ENCODE measurements at places on chromosomes 2 and 18. TPM values are rescaled to one million over a fixed set of nuclear protein-coding genes. Genes with fewer than 3 reads are reported as not detected.

Gene IL36A
- total RNA-seq = not detected

Gene CENPA
- 0.51 TPM for total RNA-seq

Gene HK2
- 4.1 TPM for total RNA-seq

Gene DCDC2C
- not detected for total RNA-seq

Gene CFAP221
- total RNA-seq = 0.67 TPM

Gene LRATD1
- 3.0 TPM for total RNA-seq

Gene IL1R2
- total RNA-seq = 1.4 TPM

Gene IKZF2
- 4.3 TPM for total RNA-seq

Gene SOS1
- total RNA-seq = 24.2 TPM

Gene RNF144A
- total RNA-seq = 14.5 TPM

Gene ADGRF3
- total RNA-seq = 0.56 TPM

Gene KCNK3
- total RNA-seq = 2.7 TPM

Gene SRD5A2
- total RNA-seq = not detected

Gene DSC2
- 26.0 TPM for total RNA-seq

Gene PTGR3
- 81.5 TPM for total RNA-seq

Gene IL1RN
- total RNA-seq = 0.51 TPM

Gene GCG
- total RNA-seq = not detected

Gene SERPINB13
- not detected for total RNA-seq

Measured in Right ventricle myocardium superior (tissue), 1 donor.